ENCODE measurements at places on chromosomes 2 and 18.

GRCh38 chr2:139805441-139805840 lies 1025.3 kb upstream of the NXPH2 start:
- no peak for DNase-seq

DNA sequence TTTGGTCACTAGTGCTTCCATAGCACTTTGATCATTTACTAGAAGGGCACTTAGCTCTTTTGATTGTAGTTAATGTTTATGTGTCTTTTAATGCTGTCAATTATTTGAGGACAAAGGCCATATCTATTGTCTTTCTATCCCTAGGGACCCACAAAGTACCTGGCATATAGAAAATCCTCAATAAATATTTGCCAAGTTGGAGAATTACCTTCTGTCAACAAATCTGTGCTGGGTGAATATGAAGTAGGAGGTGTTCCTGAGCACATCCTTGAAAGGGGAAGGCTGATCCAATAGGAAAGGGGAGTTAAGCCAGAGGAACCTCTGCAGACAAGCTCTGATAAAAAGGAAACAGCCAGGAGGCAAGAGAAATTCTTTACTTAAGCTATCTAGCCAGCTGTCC lies 8.2 kb downstream of the DPP4 start:
- no peak for DNase-seq

GRCh38 chr2:1681017-1681318 lies 63.3 kb downstream of the PXDN start:
- no peak for DNase-seq

DNA sequence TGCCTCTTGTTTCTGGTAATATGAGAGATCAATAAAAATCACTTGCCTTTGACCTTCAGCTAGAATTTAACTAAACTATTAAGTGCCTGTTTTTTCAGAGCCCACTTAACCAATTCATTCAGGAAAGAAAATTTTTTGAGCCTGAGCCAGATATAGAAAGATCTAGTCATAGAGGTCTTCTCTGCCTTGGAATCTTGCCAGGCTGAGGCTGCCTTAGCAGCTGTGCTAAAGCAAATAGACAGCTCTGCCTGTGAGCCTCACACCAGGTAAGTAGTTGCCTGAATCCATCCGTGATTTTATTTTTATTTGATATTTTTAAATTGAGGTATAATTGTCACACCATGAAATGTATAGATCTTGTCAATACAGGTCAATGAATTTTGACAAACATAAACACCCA lies 27.4 kb downstream of the EVX2 start:
- no peak for DNase-seq

- DNase-seq: no peak
Measured at GRCh38 chr2:187617905-187618304, 63.7 kb upstream of the TFPI start.

DNA sequence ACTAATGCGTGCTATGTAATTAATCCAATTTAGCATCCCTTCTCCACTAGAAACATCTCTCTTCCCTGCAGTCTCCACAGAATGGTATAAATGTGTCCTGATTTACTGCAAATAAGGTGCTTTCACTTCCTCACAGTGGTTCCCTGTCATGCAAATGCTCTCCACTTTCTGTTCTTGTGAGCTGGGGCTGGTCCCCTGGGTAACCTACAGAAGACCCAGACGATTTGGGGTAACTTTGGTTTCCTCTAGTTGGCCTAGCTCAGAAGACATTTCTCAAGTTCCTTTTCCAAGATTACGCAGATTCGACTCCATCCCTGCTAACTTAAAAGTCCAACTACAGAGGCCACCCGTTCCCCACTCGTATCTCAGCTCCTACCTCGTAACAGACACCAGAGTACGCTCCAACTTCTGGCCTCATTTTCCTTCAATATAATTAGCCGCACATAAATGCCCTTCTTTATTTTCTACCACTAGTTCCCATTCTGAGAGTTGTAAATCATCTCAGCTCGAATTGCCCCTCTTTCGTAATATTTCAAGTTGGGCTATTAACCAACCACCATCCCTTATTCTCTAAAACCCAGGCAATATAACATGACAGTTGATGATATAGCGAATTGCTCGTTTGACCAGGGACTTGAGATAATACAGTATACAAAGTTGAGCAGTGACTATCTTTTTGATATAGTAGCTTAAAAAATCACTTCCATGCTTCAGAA lies 28.8 kb upstream of the NEDD4L start:
- no peak for DNase-seq

GRCh38 chr2:229920011-229920641 lies 1.7 kb downstream of the TRIP12 start:
- DNase-seq: no peak

GRCh38 chr18:48693625-48694262 lies 154.9 kb downstream of the CTIF start:
- no peak for DNase-seq

DNA sequence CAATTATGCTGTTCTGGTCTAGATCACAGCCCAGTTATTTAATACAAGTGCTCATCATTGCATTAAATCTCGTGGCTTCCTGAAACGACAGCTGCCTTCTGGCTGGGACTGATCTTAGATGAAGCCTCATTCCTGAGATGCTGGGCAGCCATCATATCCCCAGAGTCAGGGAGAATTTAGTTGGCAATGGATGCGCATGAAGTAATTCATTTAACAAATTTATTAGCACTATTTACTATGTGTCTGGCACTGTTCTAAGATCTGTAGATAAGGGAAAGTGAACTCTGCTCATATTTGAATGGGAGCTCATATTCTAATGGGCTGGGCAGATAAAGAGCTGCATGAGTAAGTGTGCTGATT lies 244.7 kb downstream of the KCNS3 start:
- no peak for DNase-seq

DNA sequence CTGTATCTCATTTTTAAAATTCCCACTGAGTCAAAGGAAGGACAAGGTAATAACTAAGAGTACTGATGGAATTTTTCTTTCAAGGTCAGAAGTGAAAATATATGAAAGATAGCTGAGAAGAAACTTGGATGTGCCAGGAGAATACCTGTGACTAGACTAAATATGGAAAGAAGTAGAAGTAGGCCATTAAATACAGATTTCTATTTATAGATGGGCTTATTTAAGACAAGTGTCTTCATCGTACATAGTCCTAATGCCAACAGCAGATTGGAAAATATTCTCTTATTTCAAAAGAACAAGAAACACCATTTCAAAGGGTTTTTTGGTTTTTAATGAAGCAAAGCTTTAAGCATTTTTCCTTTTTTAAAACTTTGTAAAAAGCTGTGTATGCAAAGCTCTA lies 22.0 kb downstream of the UGP2 start:
- DNase-seq: no peak

- no peak for DNase-seq
Measured at GRCh38 chr18:13370995-13371625, 152.6 kb downstream of the LDLRAD4 start.

GRCh38 chr2:64112016-64112415 lies 32.2 kb downstream of the PELI1 start:
- no peak for DNase-seq

GRCh38 chr2:66544258-66544657 lies 109.3 kb downstream of the MEIS1 start:
- no peak for DNase-seq

- no peak for DNase-seq
Measured at GRCh38 chr18:45935591-45936335, 31.4 kb downstream of the EPG5 start.

DNA sequence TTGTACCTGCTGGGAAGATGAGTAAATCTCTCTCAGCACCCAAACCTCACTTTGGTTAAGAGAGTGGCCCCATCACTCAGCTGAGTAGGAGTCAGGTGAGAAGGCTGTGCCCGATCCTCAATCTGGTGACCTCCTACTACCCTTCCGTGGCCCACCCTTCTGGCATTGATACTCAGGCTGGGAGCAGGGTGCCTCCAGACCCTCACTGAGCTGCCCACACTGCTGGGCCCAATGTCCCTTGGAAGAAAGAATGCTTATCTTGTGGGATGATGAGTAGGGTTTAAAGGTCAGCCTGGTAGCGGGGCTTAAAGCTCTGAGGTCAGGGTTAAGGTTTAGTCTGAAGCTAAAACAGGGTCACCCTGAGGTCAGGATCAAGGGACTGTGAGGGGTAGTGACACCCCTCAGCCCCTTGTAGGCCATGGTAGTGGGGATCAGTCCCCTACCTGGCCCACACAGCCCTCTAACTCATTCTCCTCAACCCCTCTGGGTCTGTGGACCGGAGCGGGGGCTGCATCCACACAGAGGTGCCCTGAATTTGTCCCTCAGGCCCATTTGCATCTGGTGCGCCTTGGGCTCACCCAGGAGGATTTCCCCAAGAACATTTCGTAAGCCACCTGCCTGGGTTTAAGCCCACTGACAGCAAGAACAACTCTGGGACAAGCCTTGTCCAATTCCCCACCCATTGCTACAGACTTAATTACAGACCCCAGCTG lies 123.8 kb downstream of the CYP26B1 start:
- DNase-seq: no peak

- DNase-seq: no peak
Measured at GRCh38 chr2:43472527-43473194, 123.2 kb downstream of the THADA start.

- peak; percentile 64 for DNase-seq
Measured at GRCh38 chr2:8693157-8693821, 11.4 kb downstream of the ID2 start.

GRCh38 chr2:109676346-109676902 lies 62.3 kb downstream of the SOWAHC start:
- no peak for DNase-seq

- no peak for DNase-seq
Measured at GRCh38 chr2:77808599-77808998, 286.4 kb upstream of the LRRTM4 start.

- no peak for DNase-seq
Measured at GRCh38 chr2:144201126-144201525, 318.8 kb downstream of the ZEB2 start.

DNA sequence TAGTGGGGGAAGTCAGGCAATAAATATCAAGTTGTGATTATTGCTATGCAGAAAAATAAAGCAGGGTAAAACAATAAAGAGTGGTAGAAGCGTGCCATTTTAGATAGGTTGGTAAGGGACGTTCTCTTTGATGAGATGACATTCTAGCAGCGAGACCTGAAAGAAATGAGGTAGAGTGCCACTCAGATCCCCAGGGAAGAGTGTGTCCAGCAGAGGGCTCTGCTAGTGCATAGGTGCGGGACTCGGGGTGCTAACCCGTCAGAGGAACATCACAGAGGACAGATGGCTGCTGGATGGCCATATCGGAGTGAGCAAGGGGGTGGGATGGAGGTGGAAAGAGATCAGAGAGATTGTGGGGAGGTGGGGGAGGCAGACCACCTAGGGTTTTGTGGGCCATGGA lies 16.3 kb upstream of the GTF2A1L start:
- DNase-seq: no peak

DNA sequence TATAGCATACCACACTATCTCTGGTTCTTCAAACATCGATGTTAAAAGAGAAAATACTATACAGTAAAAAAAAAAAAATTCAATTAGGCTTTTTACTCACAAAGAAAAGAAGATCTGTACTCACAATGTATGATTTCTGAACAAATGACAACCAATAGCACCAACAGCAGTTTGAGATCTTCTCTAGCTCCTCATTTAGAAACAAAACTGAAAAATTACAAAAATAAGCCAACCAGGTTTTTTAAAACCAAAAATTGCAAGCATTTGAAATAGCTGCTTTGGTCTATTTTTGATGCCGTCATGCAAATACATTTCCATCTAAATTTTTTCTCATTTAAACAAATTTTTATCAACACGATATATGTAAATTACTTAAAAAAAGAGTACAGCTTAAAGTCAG lies 34.3 kb upstream of the RALBP1 start:
- no peak for DNase-seq

DNA sequence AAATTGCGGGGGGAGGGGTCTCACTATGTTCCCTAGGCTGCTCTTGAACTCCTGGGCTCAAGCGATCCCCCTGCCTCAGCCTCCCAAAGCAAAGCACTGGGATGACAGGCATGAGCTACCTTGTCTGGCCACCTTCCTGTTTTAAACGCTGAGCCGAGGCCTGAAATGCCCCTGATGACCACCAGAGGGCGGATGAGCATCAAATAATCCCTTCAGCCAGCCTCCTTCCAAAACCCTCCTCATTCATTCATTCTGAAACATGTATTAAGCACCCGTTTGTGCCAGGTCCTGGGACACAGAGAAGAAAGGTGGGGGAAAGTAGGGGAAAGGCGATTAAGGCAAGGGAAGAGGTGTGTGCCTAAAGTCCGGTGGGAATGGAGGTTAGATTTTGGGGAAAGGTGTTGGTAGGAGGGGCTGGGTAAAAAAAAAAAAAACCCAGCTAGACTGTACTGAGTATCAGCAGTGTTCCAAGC lies 30.7 kb upstream of the PTMA start:
- DNase-seq: peak; percentile 67

- DNase-seq: no peak
Measured at GRCh38 chr18:58596265-58596681, 32.6 kb downstream of the ALPK2 start.

GRCh38 chr2:239502430-239503186 lies 101.8 kb upstream of the HDAC4 start:
- DNase-seq: no peak

DNA sequence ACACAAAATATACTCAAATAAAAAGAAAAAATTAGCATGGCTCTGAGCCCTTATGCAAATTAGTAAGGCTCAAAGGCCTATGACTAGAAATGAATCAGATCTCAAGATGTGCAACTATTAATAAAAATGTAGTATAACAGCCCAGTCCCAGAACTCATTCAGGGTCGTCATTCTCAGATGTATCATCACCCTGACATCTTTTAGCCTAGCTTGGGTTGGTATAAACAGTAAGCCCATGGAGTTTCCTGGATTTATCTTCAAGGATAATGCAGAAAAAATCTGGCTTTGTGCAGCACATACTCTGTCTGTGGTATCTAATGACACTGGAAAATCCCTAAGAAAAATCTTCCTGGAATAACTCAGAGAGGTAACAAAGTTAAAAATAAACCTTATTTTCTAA lies 239.3 kb downstream of the ZNF385B start:
- no peak for DNase-seq

DNA sequence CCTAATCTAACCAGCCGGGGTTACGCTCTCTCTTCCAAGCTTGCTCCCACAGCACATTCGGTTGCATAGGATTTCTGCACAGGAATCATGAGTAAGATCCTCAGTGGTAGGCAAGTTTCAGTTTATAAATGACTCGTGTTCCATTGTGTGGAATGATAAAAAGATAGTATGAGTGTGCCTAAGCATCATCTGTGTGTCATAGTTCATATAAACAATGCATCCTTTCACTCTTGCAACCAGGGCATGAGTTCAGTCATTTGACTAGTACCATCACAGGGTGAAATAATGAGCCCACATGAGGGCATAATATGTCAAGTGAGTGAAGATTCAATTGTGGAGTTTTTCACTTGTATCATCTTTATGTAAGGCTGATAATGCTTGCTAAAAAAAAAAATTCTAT lies 417.1 kb upstream of the CDH2 start:
- no peak for DNase-seq

- no peak for DNase-seq
Measured at GRCh38 chr2:183162362-183162761, 38.1 kb downstream of the NUP35 start.

DNA sequence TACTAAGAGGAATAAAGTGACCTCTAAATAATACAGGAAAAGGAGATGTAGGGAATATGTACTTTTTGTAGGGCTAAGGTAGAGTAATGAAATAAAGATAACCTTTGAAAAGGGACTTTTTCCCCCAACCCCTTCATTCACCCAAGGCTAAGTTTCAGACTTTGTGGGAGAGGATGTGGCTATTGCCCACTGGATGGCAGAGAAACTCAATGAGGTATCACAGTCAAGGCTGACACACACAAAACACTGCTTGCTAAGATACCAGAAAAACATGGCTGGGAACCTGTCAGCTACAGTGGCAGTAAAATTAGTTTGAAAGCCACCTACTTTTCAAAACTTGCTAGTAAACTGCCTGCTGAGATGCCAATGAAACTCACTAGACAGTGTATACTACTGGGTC lies 158.8 kb upstream of the WDSUB1 start:
- DNase-seq: no peak

GRCh38 chr2:142435847-142436246 lies 305.0 kb upstream of the LRP1B start:
- DNase-seq: no peak
